ENCODE measurements at places on chromosomes 1 and 21.

DNA sequence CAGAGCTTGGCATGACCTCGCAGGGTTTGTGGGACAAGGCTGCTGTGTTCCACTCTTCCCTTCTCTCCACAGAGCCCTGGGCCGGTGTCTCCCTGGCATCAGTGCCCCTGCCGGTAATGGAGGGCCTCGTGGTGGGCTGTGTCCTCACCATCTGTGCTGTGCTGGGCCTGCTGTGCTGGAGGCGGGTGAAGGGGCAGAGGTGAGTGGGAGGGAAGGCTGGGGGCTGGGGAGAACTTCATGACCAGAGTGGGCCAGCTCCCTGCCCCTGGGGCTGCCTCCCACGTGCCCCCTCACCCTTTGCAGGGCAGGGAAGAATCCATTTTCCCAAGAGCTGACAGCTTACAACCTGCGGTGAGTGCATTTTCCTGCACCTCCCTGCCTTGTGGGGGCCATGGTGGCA, 12.0 kb upstream of the LGR6 start:
- no peak for DNase-seq

- no peak for DNase-seq
Measured at GRCh38 chr21:35711661-35712060, 348.7 kb downstream of the SETD4 start.

- no peak for DNase-seq
Measured at GRCh38 chr1:99745061-99745460, 21.4 kb downstream of the FRRS1 start.

DNA sequence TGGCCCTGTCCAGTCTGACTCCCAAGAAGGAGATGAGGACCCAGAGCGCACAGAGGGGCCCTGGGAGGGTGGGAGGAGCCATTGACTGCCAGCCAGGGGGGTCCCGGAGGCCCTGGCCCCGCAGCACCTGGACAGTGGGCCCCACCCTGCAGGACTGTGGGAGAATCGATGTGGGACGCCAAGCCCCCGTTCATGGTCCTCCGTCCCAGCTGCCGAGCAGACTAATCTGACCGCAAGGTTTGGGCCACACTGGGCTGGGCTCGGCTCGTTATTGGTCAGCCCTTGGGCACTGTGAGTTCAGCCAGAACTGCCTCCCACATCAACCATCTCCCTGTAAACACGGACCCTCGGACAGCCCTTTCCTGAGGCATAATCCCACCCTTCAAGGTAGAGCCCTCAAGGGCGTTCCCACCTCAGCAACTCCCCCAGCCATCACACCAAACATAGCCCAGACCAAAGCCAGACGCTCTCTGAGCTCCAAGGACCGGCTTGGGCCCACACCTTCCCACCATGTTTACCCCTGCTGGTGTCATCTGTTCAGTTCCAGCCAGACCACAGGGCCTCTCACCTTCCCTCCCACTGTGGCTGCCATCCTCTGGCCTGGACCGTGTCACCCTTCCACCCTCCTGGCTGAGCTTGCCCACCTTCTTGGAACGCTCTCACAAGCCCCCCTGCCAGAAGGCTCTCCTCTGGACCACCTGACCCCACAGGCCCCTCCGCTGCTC, 16.2 kb upstream of the POFUT2 start:
- DNase-seq = no peak

DNA sequence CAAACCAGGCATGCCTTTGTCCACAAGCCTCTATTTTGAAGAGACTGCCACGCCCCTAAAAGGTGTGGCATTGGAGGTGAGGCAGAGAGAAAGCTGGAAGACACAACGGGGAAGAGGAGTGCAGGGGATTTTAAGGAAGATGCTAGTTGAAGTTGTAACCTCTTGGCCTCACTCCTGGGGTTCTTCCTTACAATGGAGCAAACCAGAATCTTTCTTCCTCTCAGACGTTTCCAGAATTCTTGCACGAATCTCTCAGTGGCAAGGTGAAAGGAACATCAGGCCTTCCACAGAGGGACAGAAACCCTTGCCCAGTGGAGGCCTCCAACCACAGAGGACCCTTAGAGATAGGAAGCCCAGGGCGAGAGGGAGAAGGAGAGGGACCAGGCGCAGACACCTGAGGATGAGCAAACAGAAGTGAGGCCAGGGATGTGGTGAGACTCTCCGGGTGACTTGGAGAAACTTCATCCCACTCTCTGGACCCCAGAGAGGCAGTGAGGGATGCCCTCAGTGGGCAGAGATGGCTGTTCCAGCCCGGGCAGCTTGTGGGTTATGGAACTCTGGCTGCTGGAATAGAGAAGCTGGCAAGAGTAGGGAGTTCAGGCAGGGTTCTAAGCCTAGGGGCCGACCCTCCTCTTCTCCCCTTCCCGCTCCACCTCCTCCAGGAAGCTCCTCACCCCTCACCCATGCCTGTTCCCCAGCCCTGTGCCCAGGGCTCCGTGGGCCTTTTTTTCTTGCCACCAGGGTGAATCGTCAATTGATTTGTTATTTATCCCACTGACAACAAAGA, 136.8 kb upstream of the RUNX3 start:
- no peak for DNase-seq
